ENCODE measurements at places on chromosomes 6 and 20.

- no peak for DNase-seq
Observed at GRCh38 chr20:20455926-20456325, 88.0 kb downstream of the INSM1 start.

DNA sequence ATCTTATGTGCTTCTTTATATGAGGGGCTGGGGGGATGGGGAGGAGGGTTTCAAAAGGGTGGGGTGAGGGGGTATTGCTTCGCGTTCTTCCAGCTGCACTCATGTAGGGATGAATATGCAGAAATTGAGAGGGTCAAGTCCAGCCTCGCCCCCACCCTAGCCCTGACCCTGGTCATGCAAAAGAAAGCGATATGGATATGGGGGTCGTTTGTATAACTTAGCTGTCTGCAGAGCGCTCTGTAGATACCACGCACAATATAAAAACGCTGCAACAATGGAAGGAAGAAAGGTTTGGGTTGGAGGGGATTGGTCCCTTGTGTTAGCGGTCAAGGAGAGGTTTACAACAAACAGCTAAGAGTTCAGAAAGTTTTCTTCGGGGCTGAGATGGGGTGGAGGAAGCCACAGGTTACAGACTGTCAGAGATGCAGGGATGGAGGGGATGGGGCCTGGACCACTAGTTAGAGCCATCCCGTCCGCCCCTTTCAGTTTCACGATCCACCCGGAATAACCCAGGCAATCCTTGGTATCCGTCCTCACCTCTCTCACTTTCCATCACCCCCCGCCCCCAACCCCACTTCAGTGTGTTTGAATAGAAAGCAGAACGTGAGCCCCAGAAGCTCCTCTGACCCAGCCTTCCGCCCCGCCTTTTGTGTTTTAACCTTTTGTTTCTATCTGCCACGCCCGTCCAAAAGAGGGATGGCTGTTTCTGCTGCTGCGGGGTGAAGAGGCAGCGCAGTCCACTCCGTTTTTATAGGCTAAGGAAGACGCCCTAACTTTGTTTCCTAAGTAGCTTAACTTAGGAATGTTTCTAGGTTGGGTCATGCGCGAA lies 73.5 kb downstream of the SOX4 start:
- no peak for DNase-seq

DNA sequence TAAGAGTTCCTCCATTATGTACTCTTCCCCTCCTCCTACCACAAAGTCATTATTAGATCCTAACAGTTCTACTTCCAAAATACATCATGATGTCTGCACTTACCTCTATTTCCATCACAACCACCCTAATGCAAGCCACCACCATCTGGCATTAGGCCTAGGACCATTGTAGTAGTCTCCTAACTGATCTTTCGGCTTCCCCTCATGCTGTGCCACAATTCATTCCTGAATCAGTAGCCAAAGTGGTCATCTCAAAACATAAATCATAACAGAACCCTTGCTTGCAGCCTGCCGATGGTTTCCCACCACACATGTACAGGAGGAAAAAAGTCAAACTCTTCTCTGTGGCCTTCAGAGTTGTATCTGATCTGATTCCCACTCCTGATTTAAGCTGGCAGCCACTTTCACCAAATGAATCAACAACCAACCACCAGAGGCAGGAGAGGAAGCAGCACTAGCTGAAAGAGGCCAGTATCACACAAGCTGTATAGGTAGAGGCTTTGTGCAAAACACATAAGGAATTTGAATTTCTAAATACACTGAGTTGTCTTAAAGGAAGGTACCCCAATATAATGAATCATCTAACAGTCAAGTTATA lies 26.1 kb downstream of the FAM184A start:
- DNase-seq = no peak

GRCh38 chr6:39471954-39472659 lies 149.6 kb upstream of the KCNK16 start:
- DNase-seq = no peak
